ENCODE measurements at places on chromosomes 1 and 21.

DNA sequence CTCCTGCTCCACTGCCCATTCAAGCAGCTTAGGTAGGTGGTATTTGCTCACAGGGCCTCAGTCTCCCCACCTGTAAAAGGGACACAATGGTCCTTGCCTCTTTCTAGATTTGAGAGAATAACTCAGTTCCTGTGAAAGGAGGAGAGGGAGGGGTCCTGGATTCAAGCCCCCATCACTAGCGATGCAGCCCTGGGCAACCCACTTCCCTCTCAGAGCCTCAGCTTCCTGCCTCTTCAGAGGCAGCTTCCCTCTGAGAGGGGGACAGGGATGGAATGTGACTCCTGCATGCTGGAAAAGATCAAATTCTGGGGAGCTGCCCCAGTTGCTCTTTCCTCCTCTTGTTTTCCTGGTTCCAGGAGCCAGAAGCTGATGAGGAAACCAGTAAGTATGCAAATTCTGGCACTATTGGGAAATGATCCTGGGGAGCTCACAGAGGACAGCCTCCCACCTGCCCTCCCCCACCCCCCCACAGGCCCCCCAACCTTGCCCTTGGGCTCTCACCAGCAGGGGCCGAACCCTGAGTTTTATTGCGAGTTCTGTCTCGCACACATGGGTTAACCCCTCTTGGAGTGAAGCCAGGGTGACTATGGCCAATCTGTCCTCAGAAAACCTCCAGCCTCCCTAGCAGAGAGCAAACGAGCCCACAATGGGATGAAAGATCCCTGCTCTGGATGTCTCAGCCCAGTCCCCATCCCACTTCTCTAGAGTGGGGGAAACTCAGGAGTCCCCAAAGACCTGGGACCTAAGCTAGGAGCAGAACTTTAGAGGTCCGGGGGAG is 11.7 kb downstream of the ZC3H12A start:
- H3K36me3 ChIP-seq: peaks cover 40% of the 10 kb centered on the region
- peak; percentile 2 for ATAC-seq
- H3K4me1 ChIP-seq: peaks cover 46% of the 10 kb centered on the region

DNA sequence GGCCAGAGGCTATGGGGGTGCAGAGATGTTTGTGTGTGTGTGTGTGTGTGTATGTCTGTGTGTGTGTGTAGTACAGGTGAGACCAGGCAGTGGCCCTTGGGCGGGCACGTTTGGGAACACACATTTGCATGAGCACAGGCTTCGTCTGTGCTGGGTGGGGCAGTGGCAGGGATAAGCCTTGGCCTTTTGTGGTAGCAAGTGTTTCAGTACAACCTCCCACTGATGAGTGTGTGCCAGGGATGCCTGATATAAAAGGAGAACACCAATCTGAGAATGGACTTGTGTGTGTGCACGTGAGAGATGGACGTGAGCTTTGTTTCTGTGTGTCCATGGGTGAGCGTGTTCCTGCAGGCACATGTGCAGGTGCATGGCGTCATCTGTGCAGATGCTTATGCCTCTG is 3.0 kb downstream of the NTRK1 start:
- no peak for ATAC-seq
- no peak overlapping the region for H3K4me3 ChIP-seq
- no peaks in the 10 kb centered on the region for H3K36me3 ChIP-seq
- no peak overlapping the region for H3K27ac ChIP-seq
- H3K27me3 ChIP-seq: peaks cover 87% of the 10 kb centered on the region

DNA sequence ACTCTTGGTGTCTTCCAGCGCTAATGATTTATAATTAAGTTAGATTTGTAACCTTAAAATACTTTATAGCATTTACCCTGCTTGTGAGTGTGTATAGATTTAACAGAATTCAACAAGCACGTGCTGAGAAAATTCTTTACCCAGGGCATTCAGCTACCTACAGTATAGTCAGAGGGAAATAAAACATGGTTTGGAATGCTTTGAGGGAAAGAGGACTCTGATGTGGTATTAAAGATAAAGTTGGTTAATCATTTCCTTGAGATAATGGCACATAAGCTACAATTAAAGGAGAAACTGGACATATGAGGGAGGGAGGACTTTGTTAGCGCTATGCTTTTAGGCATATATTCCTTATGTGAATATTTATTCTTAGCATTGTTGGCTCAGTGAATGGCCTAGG is 26.4 kb upstream of the IL12RB2 start:
- H3K4me1 ChIP-seq: peaks cover 6% of the 10 kb centered on the region
- H3K36me3 ChIP-seq: no peaks in the 10 kb centered on the region
- H3K27me3 ChIP-seq: no peaks in the 10 kb centered on the region
- H3K4me3 ChIP-seq: no peak overlapping the region

DNA sequence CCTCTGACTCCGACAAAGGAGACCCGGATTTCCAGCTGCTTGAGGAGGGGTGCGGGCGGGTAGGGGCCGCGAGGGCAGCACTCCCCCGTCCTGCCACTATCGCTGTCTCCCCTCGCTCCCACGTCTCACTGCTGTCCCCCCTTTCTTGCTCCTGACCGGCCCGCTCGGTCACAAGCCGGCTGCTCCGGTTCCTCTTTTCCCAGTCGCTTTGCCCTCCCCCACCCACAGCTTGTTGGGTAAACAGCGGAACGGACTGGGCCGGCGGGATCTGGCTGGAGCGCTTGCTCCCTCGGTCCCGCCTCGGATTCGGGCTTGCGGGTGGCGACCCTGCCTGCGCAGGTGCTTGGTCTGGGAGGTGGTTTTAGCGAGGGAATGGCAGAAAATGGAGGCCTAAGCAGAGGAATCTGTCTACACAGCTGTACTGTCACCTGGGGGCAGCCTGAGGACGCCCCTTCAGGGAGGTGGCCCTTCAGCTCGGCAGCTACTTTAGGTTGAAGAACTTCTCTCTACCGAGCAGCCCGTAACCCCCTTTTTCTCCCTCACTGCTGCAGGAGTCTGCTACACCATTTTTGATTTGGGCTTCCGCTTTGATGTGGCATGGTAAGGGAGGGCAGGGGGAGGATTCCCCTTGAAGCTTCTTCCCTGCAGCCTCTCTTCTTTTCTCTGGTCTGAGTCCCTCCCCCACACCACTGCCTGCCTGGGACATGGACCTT is 645 bp downstream of the ATP6V0B start:
- peaks cover 27% of the 10 kb centered on the region for H3K36me3 ChIP-seq
- H3K27ac ChIP-seq: peak overlapping the region; percentile 95
- ATAC-seq: peak; percentile 31
- H3K4me1 ChIP-seq: peaks cover 66% of the 10 kb centered on the region

DNA sequence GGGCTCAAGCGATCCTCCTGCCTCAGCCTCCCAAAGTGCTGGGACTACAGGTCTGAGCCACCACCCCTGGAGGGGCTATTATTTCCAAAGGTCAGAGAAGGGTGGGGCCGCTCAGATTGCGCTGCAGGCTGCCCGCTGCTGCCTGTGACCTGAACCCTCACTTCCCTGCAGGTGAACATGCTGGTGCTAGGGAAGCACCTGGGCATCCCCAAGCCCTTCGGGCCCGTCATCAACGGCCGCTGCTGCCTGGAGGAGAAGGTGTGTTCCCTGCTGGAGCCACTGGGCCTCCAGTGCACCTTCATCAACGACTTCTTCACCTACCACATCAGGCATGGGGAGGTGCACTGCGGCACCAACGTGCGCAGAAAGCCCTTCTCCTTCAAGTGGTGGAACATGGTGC is 8.6 kb upstream of the PADI6 start:
- no peak overlapping the region for H3K27ac ChIP-seq
- no peak for ATAC-seq
- H3K4me3 ChIP-seq: no peak overlapping the region

GRCh38 chr21:42759594-42759927 is 106.1 kb downstream of the PDE9A start:
- no peak for ATAC-seq
- no peak overlapping the region for H3K27ac ChIP-seq
- no peaks in the 10 kb centered on the region for H3K4me1 ChIP-seq

GRCh38 chr1:33928251-33928650 is 64.4 kb downstream of the HMGB4 start:
- H3K4me1 ChIP-seq: no peaks in the 10 kb centered on the region
- H3K27me3 ChIP-seq: peaks cover 31% of the 10 kb centered on the region
- ATAC-seq: no peak
- H3K4me3 ChIP-seq: no peak overlapping the region
- no peak overlapping the region for H3K27ac ChIP-seq

- H3K4me3 ChIP-seq: no peak overlapping the region
- peaks cover 15% of the 10 kb centered on the region for H3K27me3 ChIP-seq
- ATAC-seq: no peak
- H3K36me3 ChIP-seq: peaks cover 49% of the 10 kb centered on the region
- peaks cover 3% of the 10 kb centered on the region for H3K4me1 ChIP-seq
These were observed 54.5 kb downstream of the SCCPDH start for GRCh38 chr1:246778663-246779062.

DNA sequence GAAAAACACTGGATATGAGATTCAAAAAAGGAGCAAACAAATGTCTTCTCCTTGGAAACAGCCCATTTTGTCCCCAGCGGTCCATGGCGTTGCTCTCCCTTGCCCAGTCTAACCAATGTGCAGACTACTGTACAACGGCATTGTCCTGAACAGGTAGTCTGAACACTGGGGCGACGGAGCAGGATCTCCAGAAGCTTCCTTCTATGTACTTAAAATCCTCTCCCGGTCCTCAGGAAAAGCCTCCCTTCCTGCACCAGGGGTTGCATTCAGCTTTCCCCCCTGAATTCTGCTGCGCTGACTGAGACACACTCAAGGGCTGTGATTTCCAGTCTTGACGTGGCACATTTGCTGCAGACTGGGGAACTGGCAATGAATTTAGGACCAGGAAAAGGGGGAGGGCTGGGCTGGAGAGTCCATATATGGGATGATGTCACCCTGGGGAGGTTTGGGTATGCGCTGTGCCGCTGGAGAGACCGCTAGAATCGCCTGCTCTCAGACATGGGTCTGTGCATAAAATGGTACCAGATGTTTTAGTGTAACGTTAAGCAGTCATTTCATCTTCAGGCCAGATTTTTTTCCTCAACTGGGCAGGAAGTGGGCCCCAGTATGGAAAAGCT is 275.9 kb upstream of the C1orf105 start:
- H3K4me3 ChIP-seq: peak overlapping the region; percentile 31
- peak overlapping the region; percentile 83 for H3K27ac ChIP-seq
- H3K27me3 ChIP-seq: no peaks in the 10 kb centered on the region
- no peak for ATAC-seq

- peak; percentile 68 for ATAC-seq
- peaks cover 24% of the 10 kb centered on the region for H3K27me3 ChIP-seq
- H3K27ac ChIP-seq: peak overlapping the region; percentile 0
- H3K36me3 ChIP-seq: no peaks in the 10 kb centered on the region
These were observed 1.0 kb downstream of the PLEKHG5 start for GRCh38 chr1:6490181-6491080.

DNA sequence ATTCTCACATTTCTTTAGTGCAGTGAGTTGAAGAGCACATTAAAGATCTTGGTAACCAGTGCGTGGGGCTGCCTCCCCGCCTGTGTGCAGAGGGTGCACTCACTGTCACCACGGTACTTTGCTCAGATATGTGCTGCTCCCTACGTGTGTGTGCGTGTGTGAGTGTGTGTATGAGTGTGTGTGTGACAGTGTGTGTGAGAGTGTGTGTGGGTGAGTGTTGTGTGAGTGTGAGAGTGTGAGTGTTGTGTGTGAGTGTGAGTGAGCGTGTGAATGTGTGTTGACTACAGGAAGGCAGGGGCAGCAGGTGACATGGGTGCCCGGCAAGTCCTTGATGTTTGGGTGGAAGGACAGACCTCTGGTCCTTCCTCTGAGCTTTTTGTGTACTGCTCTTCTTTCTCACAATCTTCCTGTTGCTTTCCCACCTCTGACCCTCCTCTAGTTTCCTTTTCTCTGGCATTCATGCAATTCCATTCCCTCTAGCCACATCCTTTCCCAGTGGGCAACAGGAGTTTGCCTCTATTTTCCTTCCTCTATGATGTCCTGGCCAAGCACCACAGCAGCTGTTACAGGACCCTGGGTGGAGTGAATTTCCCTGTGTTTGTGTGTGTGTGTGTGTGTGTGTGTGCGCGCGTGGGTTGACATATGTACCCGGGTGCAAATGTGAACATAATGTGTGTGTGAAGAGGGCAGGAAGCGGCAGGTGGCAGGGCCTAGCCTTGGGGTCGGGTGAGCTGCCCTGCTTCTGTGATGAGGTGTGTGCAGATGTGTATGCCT is 19.8 kb downstream of the LHX4 start:
- no peak overlapping the region for H3K27ac ChIP-seq
- no peak overlapping the region for H3K4me3 ChIP-seq
- no peaks in the 10 kb centered on the region for H3K36me3 ChIP-seq
- H3K4me1 ChIP-seq: no peaks in the 10 kb centered on the region
- ATAC-seq: no peak

DNA sequence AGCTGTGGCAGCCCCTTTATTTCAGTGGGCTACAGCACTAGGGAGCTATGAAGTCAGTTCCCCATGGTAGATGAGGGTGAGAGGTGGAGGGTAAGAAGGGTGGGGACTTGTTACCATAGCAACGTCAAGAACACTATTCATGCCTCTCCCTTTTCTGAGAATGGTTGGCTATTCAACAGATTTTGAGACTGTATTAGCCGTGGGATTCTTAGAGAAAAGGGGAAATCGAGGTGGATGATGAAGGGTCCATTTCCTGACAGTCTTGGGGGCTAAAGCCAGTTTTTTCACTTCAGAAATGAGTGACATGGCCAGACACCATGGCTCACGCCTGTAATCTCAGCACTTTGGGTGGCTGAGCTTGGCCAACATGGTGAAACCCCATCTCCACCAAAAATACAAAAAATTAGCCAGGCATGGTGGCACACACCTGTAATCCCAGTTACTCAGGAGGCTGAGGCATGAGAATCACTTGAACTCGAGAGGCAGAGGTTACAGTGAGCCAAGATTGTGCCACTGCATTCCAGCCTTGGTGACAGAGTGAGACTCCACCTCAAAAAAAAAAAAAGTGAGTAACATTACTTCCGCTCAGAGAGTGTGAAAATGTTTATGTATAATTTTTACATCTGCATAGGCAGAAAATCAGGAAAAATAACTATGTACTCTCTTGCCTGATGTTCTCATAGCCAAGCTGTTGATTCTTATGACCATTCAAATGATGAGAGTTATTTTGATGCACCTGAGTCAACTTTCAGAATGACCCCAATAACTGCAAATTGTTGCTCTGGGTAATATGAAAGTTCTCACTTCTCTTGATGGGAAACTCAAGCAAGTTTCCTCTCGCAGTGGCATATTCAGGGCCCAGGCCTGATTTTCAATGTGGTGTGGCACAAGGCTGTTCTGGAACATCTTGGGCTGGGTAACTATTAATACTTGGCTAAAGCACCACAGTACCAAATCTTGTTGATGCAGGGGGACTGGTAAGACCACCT is 23.2 kb upstream of the RGSL1 start:
- ATAC-seq: peak; percentile 75
- no peaks in the 10 kb centered on the region for H3K36me3 ChIP-seq
- peaks cover 8% of the 10 kb centered on the region for H3K27me3 ChIP-seq
- H3K4me3 ChIP-seq: no peak overlapping the region
- H3K27ac ChIP-seq: peak overlapping the region; percentile 20

GRCh38 chr1:99441299-99442095 is 177.2 kb downstream of the PLPPR4 start:
- H3K27ac ChIP-seq: no peak overlapping the region
- no peaks in the 10 kb centered on the region for H3K36me3 ChIP-seq
- H3K4me3 ChIP-seq: no peak overlapping the region
- H3K27me3 ChIP-seq: no peaks in the 10 kb centered on the region
- H3K4me1 ChIP-seq: no peaks in the 10 kb centered on the region

GRCh38 chr1:97262842-97263241 is 541.3 kb downstream of the PTBP2 start:
- H3K27me3 ChIP-seq: no peaks in the 10 kb centered on the region
- H3K4me3 ChIP-seq: no peak overlapping the region
- H3K27ac ChIP-seq: no peak overlapping the region

GRCh38 chr1:210568631-210569030 is 239.9 kb downstream of the HHAT start:
- ATAC-seq: no peak
- no peak overlapping the region for H3K4me3 ChIP-seq
- no peaks in the 10 kb centered on the region for H3K27me3 ChIP-seq
- H3K36me3 ChIP-seq: peaks cover 6% of the 10 kb centered on the region
- H3K4me1 ChIP-seq: no peaks in the 10 kb centered on the region
- H3K27ac ChIP-seq: no peak overlapping the region
